Activated CD4-positive, alpha-beta T cell treated with anti-CD3 and anti-CD28 coated beads, Interleukin-10, Interleukin-2, amounts not matched to agents 100 ng/mL and 50 ng/mL, durations not matched to agents 16 hours and 8 hours (primary cell): ENCODE measurements at places on chromosomes 6 and 20.

DNA sequence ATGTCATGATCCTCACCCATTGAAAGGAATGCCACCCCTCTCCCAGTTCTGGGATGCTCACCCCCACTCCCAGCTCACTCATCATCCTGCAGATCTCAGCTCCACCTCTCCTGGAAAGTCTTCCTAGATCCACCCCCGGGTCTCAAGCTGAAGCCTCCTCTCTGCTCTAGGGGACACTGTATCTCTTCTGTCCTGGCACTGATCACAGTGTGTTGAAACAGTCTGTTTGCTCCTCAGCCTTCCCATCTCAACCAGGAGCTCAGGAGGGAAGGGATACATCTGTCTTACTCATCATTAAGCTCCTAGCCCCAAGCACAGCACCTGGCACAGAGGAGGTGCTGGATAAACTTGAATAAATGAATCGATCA lies 80.1 kb downstream of the MRPL14 start:
- DNase-seq = no peak

GRCh38 chr20:60447703-60448102 lies 489.5 kb downstream of the CDH26 start:
- DNase-seq = no peak

GRCh38 chr6:135183002-135183531 lies 2.0 kb downstream of the MYB start:
- peak; percentile 95 for DNase-seq

DNA sequence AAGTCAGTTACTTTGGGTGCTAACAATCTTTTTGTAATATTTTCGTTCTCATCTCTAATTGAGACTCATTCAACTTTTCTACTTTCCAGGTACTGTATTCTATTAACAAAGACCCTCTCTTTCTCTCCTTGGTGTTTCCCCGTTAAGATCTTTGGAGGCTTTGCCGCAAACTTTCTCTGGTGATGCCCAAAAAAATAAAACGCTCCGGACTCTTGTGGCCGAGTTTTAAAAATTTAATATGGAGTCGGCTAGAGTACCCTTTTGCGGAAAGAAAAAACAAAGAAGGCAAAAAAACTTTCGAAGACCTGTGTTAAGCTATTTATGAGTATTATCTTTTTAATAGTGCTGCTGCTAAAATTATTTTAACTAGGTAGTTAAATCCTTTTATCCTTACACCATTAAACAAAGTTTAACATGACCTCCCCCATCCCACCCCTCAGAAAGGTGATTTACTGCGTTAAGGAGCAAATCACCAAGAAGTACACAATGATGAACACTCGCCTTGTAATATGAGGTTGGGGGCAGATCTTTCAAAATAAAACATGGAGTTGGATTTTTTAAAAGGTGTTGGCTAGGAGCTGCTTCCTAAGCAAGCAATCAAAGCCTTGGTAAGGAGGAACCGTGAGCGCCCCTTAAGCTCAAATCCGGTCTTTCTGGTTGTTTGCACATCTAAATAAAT lies 10.0 kb downstream of the SIM1 start:
- no peak for DNase-seq

- DNase-seq = no peak
Measured at GRCh38 chr6:56021943-56022342, 146.6 kb upstream of the BMP5 start.

- DNase-seq = no peak
Measured at GRCh38 chr6:26328265-26328844, 36.6 kb upstream of the BTN3A2 start.

- DNase-seq = no peak
Measured at GRCh38 chr6:41747256-41748101, at the start of gene PGC. Gene PGC, minus strand, starts transcription at chr6:41747397. Its CDS starts 63 bp downstream, at chr6:41747334.

DNA sequence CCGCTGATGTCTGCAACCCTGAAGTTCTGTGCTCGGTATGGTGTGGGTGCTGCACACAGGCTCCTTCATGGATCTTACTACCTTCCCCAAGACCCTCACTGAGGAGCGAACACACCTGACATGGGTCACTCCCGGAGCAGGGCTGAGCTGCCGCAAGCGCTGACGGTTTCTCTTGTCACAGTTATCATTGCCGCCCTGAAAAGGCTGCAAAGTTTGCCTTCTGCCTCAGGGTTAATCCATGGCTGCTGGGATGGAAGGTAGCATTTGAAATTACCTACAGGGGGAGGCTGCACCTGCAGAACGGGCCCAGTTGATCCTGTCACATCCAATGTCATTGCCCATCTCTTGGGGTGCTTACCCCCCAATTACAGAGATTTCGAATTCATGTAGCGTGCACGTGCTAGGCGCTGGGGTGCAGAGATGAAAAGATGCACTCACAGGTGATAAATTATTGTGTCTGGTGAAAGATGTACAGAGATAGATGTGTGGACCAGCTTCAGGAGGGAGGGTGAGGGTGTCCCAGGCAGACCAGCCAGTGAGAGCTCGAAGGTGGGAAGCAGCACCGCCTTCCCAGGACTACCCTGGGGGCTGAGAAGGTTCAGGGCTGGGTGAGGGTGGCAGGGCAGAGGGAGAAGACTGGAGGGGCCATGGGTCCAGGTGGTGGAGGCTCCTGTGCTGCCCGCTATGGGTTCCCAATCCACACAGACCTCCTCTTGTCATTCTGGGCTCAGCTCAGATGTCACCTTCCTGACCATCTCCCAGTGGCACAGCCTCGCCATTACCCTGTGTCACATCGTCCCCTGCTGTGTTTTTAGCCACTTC lies 120.1 kb downstream of the SYCP2 start:
- DNase-seq = no peak

DNA sequence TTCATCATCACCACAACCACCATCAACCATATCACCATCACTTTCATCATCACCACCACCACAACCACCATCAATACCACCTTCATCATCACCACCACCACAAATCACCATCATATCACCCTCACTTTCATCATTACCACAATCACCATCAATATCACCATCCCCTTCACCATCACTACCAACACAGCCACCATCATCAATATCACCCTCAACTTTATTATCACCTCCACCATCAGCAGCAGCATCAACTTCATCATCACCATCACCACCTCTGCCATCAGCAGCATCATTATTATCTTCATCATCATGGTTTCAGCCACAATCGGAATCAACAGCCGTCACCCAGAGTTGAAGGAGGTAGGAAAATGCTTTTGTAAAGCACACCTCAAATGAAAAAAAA lies 225.7 kb upstream of the SULF2 start:
- DNase-seq = no peak

GRCh38 chr20:22823119-22823518 lies 212.0 kb upstream of the SSTR4 start:
- DNase-seq = no peak

- no peak for DNase-seq
Measured at GRCh38 chr6:20237677-20238460, 25.6 kb upstream of the MBOAT1 start.

DNA sequence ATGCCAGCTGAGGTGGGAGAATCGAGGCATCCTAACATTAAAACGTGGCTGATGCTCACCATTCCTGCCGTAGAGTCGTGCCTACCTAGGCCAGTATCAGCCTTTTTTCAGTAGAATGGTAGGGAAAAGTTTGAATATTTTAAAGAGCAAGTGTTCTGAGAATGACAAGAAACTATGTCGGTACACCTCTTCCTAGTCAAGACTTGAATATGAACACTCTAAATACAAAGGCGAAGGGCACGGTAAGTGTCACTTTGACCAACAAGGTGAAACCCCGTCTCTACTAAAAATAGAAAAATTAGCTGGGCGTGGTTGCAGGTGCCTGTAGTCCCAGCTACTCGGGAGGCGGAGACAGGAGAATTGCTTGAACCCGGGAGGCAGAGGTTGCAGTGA lies 1.0 kb downstream of the GINM1 start:
- no peak for DNase-seq

- DNase-seq = no peak
Measured at GRCh38 chr20:4242376-4242775, 227.0 kb upstream of the RNF24 start.

DNA sequence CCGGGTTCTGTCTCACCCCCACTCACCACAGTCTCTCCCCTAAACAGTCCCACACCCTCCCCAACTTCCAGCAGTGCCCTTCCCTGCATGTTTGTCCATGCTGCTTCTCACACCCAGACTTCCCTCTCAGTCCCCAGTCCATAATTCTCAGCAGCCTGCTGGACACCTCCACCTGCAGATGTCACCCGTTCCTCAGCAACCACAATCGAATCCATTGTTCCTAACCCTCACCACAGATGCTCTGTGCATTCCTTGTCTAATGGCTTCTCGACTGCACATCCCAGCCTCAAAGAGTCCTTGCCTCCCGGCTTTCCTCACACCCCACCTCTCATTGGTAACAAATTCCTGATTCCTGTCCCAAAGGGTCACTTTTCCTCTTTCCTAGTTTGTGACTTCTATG lies 55.6 kb downstream of the GOPC start:
- no peak for DNase-seq
